ENCODE measurements at places on chromosomes 2 and 18.
A peak's percentile ranks its signal among the peaks of the same experiment; 100 is the strongest.

DNA sequence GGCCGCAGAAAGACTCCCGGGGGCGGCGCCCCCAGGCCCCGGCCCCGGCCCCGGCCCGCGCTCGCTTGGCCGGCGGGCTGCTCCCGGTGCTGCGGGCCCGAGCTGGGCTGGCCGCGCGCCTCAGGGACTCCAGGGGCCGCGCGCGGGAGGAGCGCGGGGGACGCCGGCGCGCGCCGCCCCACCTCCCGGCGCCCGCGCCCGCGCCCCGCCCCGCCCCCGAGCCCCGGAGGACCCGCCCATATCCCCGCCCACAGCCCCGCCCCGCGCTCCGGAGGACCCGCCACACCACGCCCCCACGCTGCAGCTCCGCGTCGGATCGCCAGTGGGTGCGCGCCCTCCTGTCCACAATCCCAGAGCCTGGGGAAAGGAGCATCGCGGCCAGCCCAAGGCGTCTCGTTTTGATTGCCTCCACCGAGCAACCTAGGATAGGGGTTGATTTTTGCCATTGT is at the start of gene PARD6G:
PARD6G (minus strand) TSS at position 122 of the 449 bp plus-strand sequence. CDS start 166 bp downstream, outside the sequence.
- peak; percentile 38 for DNase-seq

DNA sequence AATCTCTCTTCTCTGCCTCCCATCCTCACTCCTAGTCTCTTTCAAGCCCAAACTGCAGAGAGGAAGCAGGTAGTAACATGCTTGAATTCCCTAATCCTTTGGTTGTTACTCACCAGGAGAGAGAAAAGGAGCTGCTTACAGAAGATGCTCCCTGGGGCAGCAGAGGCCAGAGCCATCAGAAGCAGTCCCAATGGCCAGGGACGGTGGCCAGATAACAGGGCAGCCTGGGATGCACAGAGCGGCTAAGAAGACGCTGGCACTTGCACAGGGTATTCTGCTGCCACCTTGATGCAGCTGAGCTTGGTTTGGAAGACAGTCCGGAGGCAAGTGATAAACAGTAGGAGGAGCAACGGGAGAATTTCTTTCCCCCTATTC is 250 bp downstream of the DSC1 start:
- no peak for DNase-seq

DNA sequence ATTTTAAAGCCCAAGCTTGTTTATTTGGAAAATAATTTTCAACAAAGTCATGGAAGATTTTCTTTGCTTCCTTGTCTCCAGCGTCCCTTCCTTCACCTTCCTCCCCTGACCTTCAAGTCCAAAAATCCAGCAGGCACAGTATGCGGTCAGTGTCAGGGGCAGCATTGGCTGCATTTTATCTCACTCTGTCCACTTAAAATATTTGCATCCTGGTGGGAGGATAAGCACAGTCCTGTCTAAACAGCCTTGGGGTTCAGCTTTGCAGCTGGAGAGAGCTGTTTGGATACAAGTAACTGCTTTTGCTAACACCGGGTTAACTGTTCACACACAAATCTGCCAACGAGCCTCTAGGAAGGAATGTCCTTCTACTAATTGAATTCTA is 318.1 kb downstream of the PDE11A start:
- DNase-seq, result no peak

DNA sequence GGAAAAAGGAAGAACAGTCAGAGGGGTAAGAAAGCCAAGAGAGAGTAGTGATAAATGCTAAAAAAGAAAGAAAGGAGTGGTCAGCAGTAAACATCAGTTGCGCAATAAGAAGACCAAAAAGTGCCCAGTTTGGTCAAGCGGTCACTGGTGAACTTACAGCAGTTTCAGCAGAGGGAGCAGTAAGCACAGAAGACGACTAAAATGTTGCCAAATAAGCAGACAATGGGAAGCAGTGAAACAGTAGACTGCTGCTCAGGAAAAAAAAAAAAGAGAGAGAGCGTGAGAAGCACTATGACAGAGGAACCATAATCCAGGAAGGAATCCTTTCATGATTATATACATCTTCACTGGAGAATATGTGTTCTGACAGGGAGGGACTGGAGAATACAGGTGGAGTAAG is 45.8 kb downstream of the DNAJC10 start:
- no peak for DNase-seq

- no peak for DNase-seq
These were observed 250.6 kb downstream of the SMAD2 start for GRCh38 chr18:47679864-47680263.

All from stimulated activated CD8-positive, alpha-beta memory T cell treated with anti-CD3 and anti-CD28 coated beads, Interleukin-2, amount 100 ng/mL, for 1 hour (primary cell).